HCT116 (cell line): ENCODE measurements at places on chromosomes 12 and 14.

DNA sequence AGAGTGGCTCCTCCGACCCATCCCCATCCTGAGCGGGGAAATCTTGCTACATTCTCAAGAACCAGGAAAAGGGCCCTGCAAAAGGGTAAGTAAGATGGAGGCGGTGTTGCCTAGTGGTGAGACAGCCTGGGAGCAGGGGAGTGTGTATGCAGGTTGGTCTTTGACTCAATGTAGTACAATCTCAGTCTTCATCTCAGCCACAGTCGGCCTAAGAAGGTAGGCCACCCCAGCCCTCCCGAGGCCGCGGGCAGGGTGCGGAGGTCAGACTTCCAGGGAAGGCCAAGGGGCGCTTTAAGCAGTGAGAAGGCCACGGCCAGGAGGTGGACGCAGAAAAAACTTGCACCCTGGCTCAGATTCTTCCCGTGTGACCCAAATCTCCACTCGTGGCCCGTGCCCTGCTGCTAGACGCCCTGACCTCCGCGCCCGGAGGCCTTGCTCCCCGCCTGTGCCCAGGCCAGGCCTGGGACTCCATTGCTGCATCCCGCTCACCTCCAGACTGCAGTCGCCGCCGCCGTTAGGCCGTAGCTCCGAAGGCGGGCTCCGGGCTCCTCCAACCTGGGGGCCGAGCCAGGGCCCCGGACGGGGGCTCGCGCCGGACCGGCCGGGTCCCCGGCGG, 435 bp downstream of the FOXM1 start:
- no peak for DNase-seq

GRCh38 chr14:100072783-100073346, 7.6 kb downstream of the EVL start:
- peak; percentile 13 for DNase-seq

GRCh38 chr12:31474751-31475150, 116.2 kb downstream of the DENND5B start:
- DNase-seq = no peak

- DNase-seq = no peak
Observed at GRCh38 chr12:111154147-111154834, 214.6 kb downstream of the PHETA1 start.

DNA sequence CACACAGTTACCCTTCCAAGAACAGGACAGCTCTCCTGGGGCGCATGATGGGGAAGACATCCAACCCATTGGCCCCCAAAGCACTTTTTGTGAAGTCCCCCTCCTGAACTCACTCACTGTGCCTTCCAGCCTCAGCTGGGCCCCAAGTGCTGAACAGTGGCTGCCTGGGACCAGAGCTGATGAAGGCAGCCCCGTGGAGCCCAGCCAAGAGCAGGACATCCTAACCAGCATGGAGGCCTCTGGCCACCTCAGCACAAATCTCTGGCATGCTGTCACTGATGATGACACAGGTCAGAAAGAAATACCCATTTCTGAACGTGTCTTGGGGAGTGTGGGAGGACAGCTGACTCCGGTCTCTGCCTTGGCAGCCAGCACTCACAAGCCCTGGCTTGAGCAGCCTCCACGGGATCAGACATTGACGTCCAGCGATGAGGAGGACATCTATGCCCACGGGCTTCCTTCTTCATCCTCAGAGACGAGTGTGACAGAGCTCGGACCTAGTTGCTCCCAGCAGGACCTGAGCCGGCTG, 72.0 kb downstream of the TECPR2 start:
- DNase-seq = no peak

GRCh38 chr14:41950428-41951151, 343.9 kb downstream of the LRFN5 start:
- no peak for DNase-seq

DNA sequence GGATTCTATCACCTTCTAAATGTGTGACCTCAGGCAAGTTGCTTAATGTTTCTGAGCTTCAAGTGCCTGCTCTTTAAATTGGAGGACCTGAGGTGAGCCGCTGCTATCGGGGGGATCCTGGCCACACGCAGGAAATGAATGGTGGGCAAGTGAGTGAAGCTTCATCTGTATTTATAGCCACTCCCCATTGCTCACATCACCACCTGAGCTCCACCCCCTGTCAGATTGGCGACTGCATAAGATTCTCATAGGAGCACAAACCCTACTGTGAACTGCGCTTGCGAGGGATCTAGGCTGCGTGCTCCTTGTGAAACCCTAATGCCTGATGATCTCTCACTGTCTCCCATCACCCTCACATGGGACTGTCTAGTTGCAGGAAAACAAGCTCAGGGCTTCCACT, 158.6 kb upstream of the CCND2 start:
- DNase-seq = no peak

GRCh38 chr14:34199585-34199984, 248.7 kb upstream of the EGLN3 start:
- DNase-seq = no peak

DNA sequence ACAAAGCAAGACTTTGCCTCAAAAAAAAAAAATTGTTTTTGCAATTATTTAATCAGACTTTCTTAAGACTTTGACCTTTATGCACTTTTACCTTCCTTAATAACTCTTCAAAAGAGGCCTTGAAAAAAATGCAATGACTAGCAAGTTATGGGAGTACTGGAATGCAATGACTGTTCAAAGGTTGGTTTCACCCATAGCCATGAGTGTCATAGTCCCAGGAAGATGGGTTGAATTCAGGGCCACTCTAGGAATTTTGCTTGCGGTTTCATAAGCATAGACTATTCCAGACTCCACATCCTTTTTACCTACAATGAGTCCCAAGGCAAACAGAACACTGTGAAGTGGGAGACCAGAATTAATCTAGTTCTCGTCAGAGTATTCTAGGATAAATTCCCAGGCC, 29.4 kb upstream of the DENND5B start:
- DNase-seq = no peak

- no peak for DNase-seq
Observed at GRCh38 chr14:87411370-87411769, 581.6 kb downstream of the GALC start.

DNA sequence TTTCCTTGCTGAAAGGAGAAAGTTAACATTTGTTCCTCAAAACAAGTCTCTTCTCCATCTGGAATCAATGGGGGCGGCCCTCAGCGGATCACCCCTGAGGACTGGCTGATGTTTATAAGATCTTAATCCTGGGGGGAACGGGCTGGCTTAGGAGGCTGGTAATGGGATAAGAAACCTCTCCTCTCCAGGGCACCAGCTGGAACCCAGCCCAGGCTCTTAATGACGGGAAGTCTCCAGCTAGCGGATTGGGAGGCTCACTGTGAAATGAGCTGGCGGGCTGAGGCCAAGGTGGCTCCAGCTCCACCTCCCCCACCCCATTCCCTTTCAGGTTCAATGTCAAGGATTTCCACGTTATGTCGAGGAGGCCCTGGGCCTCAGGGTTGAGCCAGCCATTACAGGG, 1133.0 kb downstream of the VRK1 start:
- DNase-seq = no peak

- DNase-seq = no peak
Observed at GRCh38 chr12:98678236-98678945, 33.3 kb downstream of the APAF1 start.

- peak; percentile 27 for DNase-seq
Observed at GRCh38 chr14:70770490-70770889, 38.8 kb downstream of the MAP3K9 start.

- DNase-seq = no peak
Observed at GRCh38 chr14:81260732-81261131, 40.0 kb upstream of the GTF2A1 start.

DNA sequence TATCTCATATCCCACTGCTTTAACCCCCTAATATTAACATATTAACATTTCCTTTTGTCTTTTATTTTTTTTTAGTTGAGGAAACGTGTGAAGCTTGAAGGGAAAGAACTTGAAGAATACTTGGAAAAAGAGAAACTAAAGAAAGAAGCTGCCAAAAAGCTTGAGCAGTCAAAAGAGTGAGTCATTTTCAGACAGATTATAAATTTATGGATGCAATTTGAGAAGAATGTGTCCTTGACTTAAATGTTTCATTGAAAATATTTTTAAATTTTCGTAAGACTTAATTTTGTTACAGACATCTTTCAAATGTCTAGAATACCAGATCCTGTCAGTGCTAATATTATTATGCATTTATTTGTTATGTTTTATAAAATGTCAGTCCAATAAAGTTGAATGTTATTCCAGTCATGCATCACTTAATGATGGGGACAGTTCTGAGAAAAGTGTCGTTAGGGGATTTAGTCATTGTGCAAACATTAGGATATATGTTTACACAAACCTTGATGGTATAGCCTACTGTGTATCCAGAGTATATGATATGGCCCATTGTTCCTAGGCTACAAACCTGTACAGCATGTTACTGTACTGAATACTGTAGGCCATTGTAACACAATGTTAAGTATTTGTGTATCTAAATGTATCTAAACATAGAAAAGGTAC, 32.6 kb downstream of the CPSF2 start:
- no peak for DNase-seq

- DNase-seq = no peak
Observed at GRCh38 chr12:65005716-65006115, 115.4 kb downstream of the WIF1 start.

DNA sequence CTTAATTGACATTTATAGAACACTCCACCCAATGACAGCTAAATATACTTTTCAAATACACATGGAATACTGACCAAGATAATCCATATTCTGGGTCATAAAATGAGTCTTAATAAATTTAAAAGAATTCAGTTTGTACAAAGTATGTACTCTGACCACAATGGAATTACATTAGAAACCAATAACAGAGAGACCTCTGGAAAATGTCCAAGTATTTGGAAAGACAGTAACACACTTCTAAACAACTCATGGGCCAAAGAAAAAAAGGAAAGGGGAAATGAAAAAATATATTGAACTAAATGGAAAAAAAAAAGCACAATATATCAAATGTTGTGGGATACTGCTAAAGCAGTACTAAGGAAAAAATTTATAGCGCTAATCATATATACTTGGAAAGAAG, 52.0 kb downstream of the CRACR2A start:
- DNase-seq = no peak

- DNase-seq = no peak
Observed at GRCh38 chr12:47617476-47617875, 88.4 kb downstream of the RPAP3 start.

DNA sequence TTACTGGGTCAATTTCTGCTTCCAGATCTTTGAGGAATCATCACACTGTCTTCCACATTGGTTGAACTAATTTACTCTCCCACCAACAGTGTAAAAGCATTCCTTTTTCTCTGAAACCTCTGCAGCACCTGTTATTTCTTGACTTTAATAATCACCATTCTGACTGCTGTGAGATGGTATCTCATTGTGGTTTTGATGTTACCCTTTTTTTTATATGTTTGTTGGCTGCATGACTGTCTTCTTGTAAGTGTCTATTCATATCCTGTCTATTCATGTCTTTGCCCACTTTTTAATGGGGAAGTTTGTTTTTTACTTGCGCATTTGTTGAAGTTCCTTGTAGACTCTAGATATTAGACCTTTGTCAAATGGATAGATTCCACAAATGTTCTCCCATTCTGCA, 324.9 kb downstream of the NAV3 start:
- DNase-seq = no peak

DNA sequence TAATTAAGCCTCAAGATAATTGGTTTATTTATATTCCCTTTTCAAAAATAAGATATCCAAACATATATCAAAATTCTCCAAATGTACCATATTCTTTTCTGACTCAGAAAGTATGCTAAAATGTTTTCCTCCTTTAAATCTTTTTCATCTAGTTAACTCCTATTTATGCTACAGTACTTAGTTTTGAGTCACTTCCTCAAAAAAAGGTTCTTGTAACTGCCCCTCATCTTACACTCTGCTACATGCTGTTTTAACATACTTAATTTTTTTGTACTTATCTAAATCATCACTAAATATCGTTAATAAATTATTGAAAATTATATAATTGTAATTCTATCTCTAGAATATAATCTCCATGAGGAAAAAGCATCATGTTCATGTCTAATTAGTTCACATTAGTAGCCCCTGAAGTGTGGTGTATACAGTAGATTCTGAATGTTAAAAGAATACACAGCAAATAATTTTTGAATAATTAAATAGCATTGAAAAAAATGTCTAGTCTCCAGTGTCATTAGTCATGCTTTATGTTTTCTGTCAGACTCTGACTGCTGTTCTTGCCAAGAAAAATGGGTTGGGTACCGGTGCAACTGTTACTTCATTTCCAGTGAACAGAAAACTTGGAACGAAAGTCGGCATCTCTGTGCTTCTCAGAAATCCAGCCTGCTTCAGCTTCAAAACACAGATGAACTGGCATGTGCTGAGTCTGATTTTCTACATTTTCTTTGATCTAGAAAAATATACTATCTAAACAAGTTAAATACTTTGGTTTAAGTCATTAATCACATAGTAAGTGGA, 3.5 kb downstream of the KLRD1 start:
- DNase-seq = no peak

DNA sequence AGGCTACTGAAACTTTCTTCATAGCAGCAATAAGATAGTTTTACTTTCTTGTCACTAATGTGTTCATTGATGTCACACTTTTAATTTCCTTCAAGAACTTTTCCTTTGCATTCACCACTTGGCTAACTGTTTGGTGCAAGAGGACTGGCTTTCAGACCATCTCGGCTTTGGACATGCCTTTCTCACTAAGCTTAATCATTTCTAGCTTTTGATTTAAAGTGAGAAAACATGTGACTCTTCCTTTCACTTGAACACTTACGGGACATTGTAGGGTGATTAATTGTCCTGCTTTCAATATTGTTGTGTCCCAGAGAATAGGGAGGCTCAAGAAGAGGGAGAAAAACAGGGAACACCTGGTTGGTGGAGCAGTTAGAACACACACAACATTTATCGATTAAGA, 41.9 kb downstream of the IFNG start:
- DNase-seq = no peak

GRCh38 chr12:95017482-95017881, 14.0 kb upstream of the NDUFA12 start:
- DNase-seq = no peak

DNA sequence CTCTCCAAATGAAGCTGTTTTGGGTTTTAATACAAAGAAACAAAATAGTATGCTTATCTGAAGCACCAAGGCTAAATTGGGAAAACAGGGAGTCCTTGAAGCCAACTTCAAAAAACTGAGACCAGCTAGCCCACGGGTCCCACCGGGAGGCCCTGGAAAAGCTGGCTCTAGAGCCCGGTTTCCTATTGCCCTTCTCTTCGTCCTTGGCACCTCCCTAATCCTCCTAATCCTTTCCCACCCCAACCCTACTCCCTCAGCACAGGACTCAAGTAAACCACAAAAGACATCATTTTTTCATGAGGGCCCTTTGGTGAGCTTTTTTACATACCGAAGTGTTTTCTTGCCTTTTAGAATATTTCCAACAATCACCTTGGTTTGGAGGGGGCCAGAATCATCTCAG, 11.3 kb downstream of the LRRC74A start:
- DNase-seq = no peak

GRCh38 chr12:94507455-94507854, 47.8 kb upstream of the CEP83 start:
- DNase-seq = no peak

DNA sequence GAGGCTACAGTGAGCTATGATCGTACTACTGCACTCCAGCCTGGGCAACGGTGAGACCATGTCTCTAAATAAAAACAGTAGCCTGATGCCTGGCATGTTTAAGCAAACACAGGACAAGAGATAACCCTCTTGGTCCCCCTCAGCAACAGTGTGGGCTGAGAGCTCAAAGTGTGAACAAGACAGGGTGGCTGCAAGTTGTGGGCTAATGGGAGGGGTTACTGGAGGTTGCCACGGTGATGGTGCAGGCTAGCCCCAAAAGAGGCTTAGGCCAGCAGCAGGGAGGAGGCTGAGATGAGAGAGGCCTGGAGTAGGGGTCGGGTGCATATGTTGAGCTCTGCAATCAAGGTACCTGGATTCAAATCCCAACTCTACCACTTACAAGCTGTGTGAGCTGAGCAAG, 3.4 kb upstream of the LGMN start:
- no peak for DNase-seq

- no peak for DNase-seq
Observed at GRCh38 chr14:57153286-57153685, 115.4 kb downstream of the EXOC5 start.
